Activated T-cell treated with anti-CD3 and anti-CD28 coated beads, Interleukin-2, amount 50 U/mL, for 48 hours (primary cell): ENCODE measurements at places on chromosomes 11 and 22.

DNA sequence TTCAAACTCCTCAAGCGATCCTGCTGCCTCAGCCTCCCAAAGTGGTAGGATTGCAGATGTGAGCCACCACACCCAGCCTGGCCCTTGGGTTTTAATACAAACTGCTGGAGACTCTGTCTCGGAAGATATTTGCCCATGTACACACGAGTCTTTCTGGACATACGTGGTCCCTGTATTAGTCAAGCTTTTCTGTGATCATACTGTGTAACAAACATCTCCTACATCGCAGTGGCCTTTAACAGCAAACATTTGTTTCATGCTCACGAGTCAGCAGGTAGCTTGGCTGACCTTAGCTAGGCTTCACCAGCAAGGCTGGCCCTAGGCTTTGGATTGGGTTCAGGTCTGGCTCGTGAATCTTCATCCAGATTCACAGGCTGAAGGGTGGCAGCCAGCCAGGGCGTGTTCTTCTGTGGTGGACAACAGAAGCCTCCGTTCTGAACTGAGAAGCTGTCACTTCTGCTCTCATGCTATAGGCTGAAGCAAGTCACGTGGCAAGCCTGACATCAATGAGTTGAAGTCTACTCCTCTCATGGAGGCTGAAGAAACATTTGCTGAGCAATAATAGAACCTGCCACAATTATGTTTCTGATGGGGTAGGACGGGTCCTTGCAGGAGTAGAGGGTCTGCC is 8.8 kb downstream of the KIAA1671 start:
- DNase-seq = no peak

GRCh38 chr11:96033095-96033494 is 109.2 kb upstream of the MTMR2 start:
- no peak for DNase-seq

GRCh38 chr11:71518506-71519471 is 8.3 kb upstream of the KRTAP5-7 start:
- DNase-seq = no peak

DNA sequence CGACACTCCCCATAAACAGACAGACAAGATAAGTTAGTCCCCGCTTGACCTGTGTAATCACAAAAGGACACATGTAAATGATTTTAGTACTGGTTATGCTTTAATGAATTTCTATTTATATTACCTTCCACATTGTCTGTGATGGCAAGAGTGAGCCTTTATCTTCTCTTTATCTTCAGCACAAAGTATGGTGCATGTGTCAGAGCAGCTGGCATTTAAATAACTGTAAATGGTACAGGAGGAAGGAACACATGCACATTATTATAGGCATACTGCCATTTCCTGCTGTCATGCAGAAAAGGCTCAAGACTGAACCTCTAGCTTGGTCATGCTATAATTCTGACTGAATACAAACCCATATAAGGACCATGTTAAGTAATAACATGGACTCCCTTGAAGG is 1342.7 kb upstream of the TENM4 start:
- DNase-seq = no peak

DNA sequence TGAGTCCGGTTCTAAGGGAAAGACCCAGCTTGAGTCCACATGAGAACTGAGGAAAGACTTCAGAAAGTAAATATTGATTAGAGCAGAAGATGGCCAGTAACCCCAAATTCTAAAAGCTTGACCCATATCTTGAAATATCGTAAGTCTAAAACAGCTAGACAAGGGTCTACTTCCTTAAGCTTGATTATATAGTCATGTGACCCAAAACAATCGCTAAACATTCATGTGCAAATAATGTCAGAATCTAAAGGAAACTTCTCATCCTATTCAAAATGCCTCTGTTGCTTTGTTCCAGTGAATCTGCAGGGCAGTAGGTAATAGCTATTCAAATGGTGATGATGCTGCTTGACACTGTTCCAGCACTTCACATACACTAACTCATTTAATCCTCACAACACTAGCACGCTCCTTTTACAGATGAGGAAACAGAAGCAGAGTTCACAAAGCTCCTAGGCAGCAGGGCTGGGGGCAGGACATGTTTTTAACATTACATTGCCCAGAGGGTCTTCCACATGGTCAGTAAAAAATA is 52.6 kb downstream of the TCF20 start:
- DNase-seq = no peak
